Activated T-helper 1 cell treated with anti-CD3 and anti-CD28 coated beads, Interleukin-2, amount 50 U/mL, for 16 hours (primary cell): ENCODE measurements at places on chromosomes 12 and 14.
A peak's percentile ranks its signal among the peaks of the same experiment; 100 is the strongest.

DNA sequence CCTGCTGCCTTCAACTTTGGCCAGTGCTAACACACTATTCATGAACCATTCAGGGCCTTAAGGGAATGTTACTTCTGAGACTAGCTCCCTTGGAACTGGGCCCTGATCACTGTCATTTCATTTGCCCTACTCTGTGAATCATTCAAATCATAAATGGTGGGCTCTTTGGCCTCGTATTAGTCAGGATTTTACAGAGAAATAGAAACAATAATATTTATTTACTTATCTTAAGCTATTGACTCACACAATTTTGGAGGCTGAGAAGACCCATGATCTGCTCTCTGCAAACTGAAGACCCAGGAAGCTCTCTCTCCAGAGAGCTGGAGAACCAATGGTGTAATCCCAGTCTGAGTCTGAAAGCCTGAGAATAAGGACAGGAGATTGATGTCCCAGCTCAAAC is 398.5 kb downstream of the LRIG3 start:
- no peak for DNase-seq

GRCh38 chr12:54065677-54066076 is 12.0 kb downstream of the HOXC4 start:
- DNase-seq = no peak

DNA sequence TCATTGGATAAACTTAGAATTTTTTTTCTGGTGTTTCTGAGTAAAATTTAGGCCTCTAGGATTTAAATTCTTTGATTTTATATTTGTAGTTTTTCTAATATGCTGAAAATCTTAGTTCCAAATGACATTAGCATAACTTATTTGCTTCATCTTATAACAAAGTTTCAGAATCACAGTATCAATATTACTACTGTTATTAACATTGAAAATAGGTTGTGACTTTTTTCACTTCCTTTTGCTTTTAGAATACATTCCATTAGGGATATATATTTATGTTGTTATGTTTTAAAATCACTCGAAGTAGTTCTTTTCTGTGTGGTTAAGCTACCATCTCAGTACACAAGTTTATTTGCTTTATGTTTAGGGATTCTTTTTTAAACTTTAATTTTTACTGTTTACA is 12.8 kb downstream of the RAB3IP start:
- no peak for DNase-seq

- DNase-seq = no peak
Observed at GRCh38 chr14:53464376-53464775, 311.3 kb upstream of the DDHD1 start.

GRCh38 chr12:111056618-111057521 is 136.5 kb upstream of the MYL2 start:
- peak; percentile 33 for DNase-seq

- no peak for DNase-seq
Observed at GRCh38 chr14:51006781-51007211, 62.5 kb upstream of the PYGL start.

- no peak for DNase-seq
Observed at GRCh38 chr12:66684222-66684621, 5.3 kb upstream of the GRIP1 start.

- DNase-seq = no peak
Observed at GRCh38 chr14:34324363-34324795, 137.7 kb downstream of the SPTSSA start.

DNA sequence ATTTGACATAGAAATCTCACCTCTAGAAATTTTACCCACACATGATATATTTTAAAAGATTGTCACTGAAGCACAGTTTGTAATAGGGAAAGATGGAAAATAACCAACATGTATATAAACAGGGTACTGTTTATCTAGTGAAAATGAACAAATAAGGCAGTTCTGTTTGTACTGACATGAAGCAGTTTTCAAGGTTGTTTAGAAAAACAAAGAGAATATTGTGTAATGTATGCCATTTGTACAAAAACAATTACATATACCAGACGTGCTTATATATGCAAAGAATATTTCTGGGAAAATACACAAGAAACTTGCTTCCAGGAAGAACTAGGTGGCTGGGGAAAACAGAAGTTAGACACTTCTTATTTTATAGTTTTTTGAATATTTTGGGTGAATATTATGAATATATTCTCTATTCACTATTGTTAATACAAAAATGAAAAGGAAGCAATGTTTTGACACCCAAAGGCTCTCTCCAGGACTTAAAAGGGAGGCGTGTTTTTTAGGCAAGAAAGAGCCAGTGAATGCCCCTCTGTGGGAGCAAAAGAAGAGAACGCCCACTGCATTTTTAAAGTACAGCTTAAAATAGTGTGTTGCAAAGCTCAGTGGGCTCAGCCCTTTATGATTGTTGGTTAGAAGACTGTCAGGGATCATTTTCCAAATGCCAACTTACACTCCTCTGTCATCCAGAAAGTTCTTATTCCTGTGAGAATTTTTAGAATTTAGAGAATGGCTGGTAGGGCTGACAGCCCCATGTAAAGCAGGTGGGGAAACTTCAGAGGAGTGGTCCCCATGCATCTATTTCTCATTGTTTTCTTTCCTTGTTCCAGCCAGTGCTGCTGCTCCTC is 59.6 kb upstream of the FERMT2 start:
- DNase-seq = no peak

- no peak for DNase-seq
Observed at GRCh38 chr12:100826323-100826722, 31.7 kb downstream of the ANO4 start.

GRCh38 chr12:52370926-52371608 is 3.8 kb upstream of the KRT85 start:
- no peak for DNase-seq

- DNase-seq = no peak
Observed at GRCh38 chr14:77069551-77069950, 28.5 kb upstream of the CIPC start.

DNA sequence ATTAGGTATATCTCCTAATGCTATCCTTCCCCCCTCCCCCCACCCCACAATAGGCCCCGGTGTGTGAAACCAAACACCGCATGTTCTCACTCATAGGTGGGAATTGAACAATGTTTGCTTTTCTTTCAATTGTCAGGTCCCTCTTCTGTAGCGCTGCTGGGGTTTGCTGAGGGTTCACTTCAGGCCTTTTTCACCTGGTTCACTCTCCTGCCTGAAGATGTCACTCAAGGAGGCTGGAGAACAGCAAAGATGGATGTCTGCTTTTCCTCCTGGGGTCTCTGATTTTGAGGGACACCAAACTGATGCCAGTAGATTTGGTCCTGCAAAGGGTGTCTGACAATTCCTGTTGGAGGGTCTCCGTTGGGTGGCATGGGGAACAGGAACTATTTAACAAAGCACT is 35.8 kb downstream of the KLRK1 start:
- no peak for DNase-seq

GRCh38 chr12:101855364-101855884 is 22.0 kb upstream of the DRAM1 start:
- DNase-seq = no peak

DNA sequence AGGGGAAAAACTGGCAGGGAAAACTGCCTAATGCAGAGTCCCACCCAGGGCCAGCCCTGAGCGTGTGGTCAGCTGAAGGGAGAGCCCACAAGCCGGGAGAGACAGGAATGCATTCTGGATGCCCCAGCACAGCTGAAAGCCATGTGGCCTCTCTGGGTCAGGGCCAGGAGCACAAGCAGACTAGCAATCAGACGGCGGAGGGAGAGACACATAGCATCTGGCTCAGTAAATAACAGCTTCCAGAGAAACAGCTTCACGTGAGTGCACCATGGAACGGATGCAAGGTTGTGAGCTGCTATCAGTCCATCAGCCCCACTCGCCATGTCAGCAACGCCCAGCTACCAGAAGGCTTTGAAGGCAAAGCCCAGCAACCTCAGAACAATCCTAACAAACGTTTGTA is 28.2 kb upstream of the TMEM106C start:
- DNase-seq = no peak

DNA sequence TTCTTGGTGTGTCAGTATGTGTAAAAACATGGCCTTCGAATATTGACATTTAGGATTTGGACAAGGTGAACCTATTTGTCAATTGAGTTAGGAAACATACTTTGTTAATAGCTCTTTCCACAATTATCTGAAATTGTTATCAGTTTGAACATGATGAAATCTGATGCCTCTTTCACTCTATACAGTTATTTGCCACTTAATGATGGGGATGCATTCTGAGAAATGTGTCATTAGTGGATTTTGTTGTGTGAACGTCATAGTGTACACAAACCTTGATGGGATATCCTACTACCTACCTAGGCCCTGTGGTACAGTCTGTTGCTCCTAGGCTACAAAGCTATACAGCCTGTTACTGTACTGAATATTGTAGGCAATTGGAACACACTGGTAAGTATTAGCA is 4.8 kb downstream of the TULP3 start:
- no peak for DNase-seq

- no peak for DNase-seq
Observed at GRCh38 chr12:54926246-54926645, 58.3 kb downstream of the TESPA1 start.

DNA sequence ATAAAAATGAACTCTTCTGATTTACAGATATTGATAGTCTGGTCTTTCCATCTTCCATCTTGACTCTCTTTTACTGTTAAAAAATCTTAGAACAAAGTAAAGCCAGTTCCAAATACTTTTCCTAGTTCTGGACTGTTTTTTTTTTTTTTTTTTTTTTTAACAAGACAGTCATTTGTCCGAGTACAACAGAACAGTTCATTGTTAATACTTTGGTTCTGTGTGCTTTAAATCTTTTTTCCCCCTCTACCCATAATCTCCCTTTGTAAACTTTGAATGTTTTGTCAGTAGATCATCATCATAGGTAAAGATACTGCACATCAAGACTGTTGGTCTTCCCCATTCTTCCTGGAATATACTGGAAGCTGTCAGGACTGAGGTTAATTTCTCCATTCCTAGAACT is 38.0 kb downstream of the ADIPOR2 start:
- DNase-seq = no peak

- DNase-seq = no peak
Observed at GRCh38 chr12:55728186-55728938, 447 bp downstream of the CD63 start.

DNA sequence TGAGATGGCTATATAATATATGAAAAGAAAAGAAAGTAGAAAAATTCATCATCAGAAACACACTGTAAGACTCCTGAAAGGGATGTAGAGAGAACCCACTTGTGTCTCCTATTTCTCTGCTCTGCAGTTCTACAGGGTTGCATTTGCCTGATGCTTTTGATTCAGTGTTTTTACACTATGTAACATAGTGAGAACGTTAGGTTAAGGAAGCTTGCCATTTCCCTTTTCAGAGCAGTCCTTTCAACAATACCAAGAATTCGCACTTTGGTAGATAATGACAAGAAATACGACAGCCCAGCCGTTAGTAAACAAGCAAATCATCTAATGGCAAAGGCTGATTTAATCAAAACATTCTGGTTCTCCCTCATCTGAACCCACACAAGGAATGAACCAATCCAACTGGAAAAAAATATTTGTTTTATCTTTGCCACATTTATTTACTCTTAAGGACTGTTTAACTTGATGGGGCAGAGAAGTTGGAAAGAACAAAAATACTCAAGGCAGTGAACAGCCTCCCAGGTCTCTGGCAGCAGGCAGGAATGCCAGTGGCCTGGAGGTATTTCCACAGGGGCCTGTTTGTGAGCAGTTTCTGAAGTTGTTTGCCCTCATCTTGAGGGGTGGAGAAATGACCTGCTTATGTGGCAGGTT is 30.8 kb upstream of the SOCS2 start:
- DNase-seq = no peak

DNA sequence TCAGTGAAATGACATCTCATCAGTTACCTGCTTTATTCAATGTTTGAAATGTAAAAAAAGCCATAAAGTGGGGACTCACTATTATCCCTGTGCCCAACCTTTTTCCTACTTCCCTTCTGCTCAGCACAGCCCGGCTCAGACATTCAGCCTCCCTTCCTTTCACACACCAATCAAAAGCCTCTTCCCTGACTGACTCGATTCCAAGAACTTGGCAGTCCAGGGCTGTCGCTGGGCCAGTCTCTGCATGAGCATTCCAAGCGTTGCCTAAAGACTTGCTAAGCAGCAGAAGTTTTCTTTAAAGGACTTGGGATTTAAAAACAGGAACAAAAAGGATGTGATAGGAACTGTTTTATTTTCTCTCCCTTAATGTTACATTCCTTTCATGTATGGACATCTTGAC is 22.7 kb downstream of the ITPR2 start:
- no peak for DNase-seq

DNA sequence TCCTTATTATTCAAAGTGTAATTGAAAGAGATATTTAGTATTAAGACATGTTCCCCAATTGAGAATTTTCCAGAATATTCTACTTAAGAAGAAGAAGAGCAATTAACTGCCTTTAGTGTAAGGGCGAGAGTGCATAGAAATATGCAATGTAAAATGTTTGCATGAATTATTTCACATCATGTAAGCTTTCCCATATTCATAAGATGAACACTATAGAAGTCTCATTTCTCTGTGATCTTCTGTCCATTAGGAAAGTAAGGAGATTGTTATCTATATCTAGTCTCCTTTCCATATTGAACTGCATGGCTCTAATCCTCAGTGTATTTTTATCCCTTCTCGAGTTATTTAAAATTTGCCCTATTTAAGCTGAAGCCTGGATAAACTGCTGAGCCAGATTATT is 17.1 kb upstream of the FGD4 start:
- DNase-seq = no peak

GRCh38 chr12:128316973-128317526 is 50.1 kb downstream of the TMEM132C start:
- no peak for DNase-seq

GRCh38 chr12:108575199-108575912 is 13.0 kb downstream of the ISCU start:
- DNase-seq = no peak

- DNase-seq = no peak
Observed at GRCh38 chr14:26841920-26842741, 244.3 kb upstream of the NOVA1 start.

GRCh38 chr12:22282283-22282682 is 52.2 kb downstream of the ST8SIA1 start:
- DNase-seq = no peak

DNA sequence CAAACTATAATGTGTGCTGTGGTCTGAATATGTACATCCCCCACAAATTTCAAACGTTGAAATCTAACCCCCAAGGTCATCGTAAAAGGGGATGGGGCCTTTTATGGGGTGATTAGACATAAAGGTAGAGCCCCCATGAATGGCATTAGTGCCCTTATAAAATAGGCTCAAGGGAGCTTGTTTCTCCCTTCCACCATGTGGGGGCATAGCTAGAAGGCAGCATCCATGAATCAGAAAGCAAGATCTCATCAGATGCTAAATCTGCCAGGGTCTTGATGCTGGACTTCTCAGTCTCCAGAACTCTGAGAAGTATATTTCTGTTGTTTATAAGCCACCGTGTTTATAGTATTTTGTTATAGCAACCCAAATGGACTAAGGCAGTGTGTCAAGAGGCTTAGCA is 33.4 kb upstream of the IGF1 start:
- DNase-seq = no peak
